H9 (cell line): ENCODE measurements at places on chromosomes 7 and 10.

DNA sequence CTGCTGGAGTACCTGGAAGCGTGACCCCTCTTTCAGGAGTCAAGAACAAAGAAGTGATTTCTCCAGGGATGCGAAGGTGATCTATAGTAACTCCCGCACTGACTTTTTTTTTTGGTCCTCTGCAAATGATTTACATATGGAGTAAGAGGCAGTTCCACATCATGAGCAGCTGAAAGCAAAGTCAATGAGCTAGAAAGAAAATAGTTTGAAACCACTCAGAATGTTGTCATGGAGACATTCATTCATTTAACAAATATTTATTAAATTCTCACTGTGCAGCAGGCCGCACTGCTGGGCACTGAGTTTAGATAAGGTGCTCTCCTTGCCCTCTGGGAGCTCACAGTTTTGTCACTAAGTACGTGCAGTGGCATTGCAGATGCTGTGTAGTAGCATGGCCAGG is 206.7 kb downstream of the CAMK1D start:
- H3K4me3 ChIP-seq = no peak overlapping the region
- no peak overlapping the region for H3K27ac ChIP-seq
- H3K4me1 ChIP-seq = no peaks in the 10 kb centered on the region
- no peaks in the 10 kb centered on the region for H3K36me3 ChIP-seq
- no peaks in the 10 kb centered on the region for H3K27me3 ChIP-seq

- H3K27ac ChIP-seq = no peak overlapping the region
- H3K36me3 ChIP-seq = no peaks in the 10 kb centered on the region
- no peaks in the 10 kb centered on the region for H3K27me3 ChIP-seq
- DNase-seq = no peak
Observed at GRCh38 chr7:47942132-47942531, 6.1 kb downstream of the PKD1L1 start.

GRCh38 chr7:112192236-112193154 is 13.7 kb downstream of the DOCK4 start:
- no peaks in the 10 kb centered on the region for H3K27me3 ChIP-seq
- DNase-seq = no peak
- H3K27ac ChIP-seq = no peak overlapping the region
- H3K36me3 ChIP-seq = no peaks in the 10 kb centered on the region
- H3K4me3 ChIP-seq = no peak overlapping the region

- no peak for DNase-seq
Observed at GRCh38 chr7:2096692-2097387, 135.9 kb downstream of the MAD1L1 start.

DNA sequence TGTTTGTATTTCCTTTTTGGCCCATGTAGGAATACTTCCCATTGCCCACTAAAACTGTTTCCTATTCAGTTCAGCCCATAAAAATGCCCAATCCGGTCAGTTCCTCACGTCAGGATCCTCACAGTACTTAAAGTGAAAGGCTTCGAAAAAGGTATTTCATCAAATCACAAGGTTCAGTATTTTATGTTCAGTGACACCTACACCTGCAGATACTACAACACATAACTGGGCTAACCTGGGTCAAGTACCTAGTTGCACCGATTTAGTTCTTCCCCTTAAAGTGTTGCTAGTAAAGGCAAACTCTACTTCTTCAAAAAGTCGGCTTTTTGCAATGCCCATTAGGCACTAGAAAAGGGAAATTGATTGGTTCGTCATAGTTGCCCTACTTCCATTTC is 1.1 kb downstream of the SNX13 start:
- H3K4me3 ChIP-seq = peak overlapping the region; percentile 99
- no peak overlapping the region for H3K27ac ChIP-seq
- H3K36me3 ChIP-seq = no peaks in the 10 kb centered on the region
- H3K4me1 ChIP-seq = peaks cover 3% of the 10 kb centered on the region; the same call in 1 of the 2 replicates

GRCh38 chr7:152142976-152143595 is 117.6 kb downstream of the GALNT11 start:
- no peak overlapping the region for H3K4me3 ChIP-seq
- H3K27ac ChIP-seq = no peak overlapping the region
- no peaks in the 10 kb centered on the region for H3K4me1 ChIP-seq
- peaks cover 76% of the 10 kb centered on the region for H3K36me3 ChIP-seq
- no peaks in the 10 kb centered on the region for H3K27me3 ChIP-seq
- no peak for DNase-seq

DNA sequence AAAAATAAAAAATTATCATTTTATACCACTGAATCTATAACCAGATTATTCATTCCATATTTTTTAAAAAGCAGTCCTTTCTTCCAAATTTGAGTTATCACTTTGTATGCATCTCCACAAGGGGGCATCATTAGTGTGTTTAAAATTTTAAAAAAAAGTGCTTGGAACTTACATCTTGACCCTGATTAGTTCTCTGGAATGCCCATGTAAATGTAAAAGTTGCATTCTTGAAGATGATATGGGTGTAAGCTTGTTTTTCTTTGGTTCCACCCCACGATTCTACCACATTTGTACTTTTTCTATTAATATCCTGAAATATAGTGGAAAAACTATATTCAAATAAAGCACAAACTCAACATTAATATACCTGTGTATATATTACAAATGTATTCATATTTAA is 144.9 kb downstream of the ELAPOR2 start:
- H3K27ac ChIP-seq = no peak overlapping the region
- H3K27me3 ChIP-seq = no peaks in the 10 kb centered on the region
- H3K4me1 ChIP-seq = no peaks in the 10 kb centered on the region
- no peak for DNase-seq

- H3K36me3 ChIP-seq = no peaks in the 10 kb centered on the region
- peaks cover 3% of the 10 kb centered on the region; the same call in 1 of the 2 replicates for H3K4me1 ChIP-seq
- no peaks in the 10 kb centered on the region for H3K27me3 ChIP-seq
- no peak for DNase-seq
- peak overlapping the region; percentile 40; the same call in 2 of the 3 replicates for H3K4me3 ChIP-seq
Observed at GRCh38 chr7:1533255-1533546, 2.7 kb downstream of the MAFK start.

- peaks cover 9% of the 10 kb centered on the region; the same call in 2 of the 3 replicates for H3K36me3 ChIP-seq
- no peaks in the 10 kb centered on the region for H3K27me3 ChIP-seq
- no peaks in the 10 kb centered on the region for H3K4me1 ChIP-seq
- H3K4me3 ChIP-seq = no peak overlapping the region
Observed at GRCh38 chr7:107501593-107501992, 31.7 kb downstream of the GPR22 start.

GRCh38 chr10:374354-374753 is 239.1 kb downstream of the ZMYND11 start:
- no peaks in the 10 kb centered on the region for H3K4me1 ChIP-seq
- no peak overlapping the region for H3K4me3 ChIP-seq
- H3K27ac ChIP-seq = no peak overlapping the region
- H3K36me3 ChIP-seq = no peaks in the 10 kb centered on the region; the same call in 2 of the 3 replicates
- no peak for DNase-seq

- H3K4me1 ChIP-seq = no peaks in the 10 kb centered on the region
- peaks cover 18% of the 10 kb centered on the region for H3K36me3 ChIP-seq
- no peak for DNase-seq
Observed at GRCh38 chr7:100147278-100147677, 1.4 kb upstream of the LAMTOR4 start.

DNA sequence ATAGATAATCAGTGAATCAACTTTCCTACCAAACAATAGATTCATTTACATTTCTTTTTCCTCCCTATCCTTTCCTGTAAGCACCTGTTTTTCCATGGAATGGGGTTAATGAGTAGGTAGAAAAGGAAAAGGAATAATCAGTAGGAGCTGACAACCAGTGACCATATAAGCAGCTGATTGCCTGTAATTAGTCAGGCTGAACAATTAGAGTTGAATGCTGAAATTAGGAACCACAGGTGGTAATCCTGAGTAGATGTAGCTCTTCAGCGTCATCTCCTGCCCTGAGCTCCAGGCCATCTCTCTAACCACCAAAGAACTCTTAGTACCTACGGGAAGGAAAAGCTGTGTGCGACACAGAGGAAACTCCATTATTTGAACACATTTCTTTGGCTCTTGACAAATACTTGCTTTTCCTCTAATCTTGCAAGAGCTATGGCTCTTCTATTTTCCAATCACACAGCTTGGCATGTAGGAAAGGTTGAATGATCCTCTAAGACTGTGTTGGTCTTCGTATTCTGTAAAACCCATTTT is 63.8 kb downstream of the KLHDC10 start:
- no peak for DNase-seq
- H3K27ac ChIP-seq = no peak overlapping the region
- H3K4me1 ChIP-seq = no peaks in the 10 kb centered on the region

DNA sequence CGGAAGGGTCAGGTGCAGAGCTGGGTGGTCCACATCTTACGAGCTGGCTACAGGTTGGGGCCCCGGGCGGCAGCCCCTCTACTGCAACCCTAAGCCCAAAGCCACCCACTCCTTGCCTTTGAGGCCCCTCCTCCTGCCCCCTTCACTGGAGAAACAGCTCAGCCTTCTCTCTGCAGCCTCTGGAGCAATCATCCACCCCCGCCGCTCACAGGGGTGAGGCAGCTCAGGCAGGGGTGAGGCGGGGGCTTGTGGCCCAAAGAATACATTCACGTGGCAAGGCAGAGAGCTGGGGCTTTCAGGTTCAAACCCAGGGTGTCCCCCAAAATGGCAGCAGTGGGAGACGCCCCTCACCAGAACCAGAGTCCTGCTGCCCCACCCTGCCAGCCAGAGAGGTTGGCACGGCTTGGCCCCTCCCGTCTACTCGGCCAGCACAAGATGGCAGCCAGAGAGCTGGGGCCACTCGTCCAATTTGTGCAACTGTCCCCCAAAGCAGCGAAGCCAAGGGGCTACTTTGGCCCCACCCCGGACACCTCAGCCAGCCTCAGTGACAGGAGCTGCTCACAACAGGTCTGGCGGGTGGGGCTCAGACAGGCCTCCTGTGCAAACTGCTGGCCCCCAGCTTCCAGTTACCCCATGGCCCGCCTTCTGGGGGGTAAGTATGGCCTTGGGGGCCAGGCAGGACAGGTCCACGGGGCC is 7.2 kb downstream of the GNB2 start:
- no peak overlapping the region for H3K27ac ChIP-seq
- no peaks in the 10 kb centered on the region for H3K27me3 ChIP-seq
- H3K4me1 ChIP-seq = no peaks in the 10 kb centered on the region
- H3K36me3 ChIP-seq = peaks cover 66% of the 10 kb centered on the region
- no peak overlapping the region for H3K4me3 ChIP-seq

GRCh38 chr10:48695636-48696534 is 11.2 kb downstream of the WDFY4 start:
- DNase-seq = no peak
- H3K27ac ChIP-seq = no peak overlapping the region
- H3K4me1 ChIP-seq = no peaks in the 10 kb centered on the region; the same call in 1 of the 2 replicates
- H3K4me3 ChIP-seq = no peak overlapping the region
- no peaks in the 10 kb centered on the region for H3K36me3 ChIP-seq

DNA sequence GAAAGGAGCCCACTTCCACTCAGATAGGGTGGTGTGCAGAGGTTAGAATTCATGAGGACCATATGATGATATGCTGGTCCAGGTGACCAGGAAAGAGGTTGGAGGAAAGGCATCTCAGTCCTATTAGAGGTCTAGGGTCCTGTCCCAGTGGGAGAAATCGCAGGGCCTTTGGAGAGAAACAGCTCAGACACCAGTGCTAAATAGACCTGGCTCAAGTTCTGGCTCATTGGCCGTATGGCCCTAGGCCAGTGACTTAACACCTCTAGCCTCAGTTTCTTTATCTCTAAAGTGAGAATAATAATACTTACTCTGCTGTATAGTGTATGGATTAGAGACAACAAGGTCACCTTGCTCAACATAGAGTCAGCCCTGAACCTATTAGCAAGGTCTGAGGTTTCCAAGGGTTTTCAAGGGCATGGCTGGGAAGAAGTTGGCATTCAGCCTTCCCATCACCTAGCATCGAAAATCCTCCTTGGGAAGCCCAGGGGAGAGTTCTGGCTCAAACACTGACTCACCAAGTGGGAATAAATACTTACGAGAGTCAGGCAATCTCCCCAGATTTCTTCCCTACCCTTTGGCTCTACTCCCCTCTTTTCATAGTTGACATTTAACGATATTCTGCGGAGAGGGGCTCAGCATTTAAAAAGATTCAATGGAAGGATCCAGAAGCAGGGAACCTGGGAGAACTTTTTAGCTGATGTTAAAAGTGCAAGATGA is 473.1 kb upstream of the PODXL start:
- H3K36me3 ChIP-seq = peaks cover 2% of the 10 kb centered on the region; the same call in 1 of the 2 replicates
- H3K27me3 ChIP-seq = no peaks in the 10 kb centered on the region
- H3K4me3 ChIP-seq = no peak overlapping the region
- no peak overlapping the region for H3K27ac ChIP-seq
- H3K4me1 ChIP-seq = no peaks in the 10 kb centered on the region
- no peak for DNase-seq

GRCh38 chr10:17506856-17507471 is 52.6 kb upstream of the ST8SIA6 start:
- H3K4me3 ChIP-seq = no peak overlapping the region
- H3K27me3 ChIP-seq = no peaks in the 10 kb centered on the region
- H3K4me1 ChIP-seq = no peaks in the 10 kb centered on the region
- DNase-seq = no peak

GRCh38 chr7:2046581-2047565 is 185.9 kb downstream of the MAD1L1 start:
- no peak overlapping the region for H3K27ac ChIP-seq
- peaks cover 15% of the 10 kb centered on the region; the same call in 2 of the 3 replicates for H3K36me3 ChIP-seq
- no peak overlapping the region for H3K4me3 ChIP-seq

DNA sequence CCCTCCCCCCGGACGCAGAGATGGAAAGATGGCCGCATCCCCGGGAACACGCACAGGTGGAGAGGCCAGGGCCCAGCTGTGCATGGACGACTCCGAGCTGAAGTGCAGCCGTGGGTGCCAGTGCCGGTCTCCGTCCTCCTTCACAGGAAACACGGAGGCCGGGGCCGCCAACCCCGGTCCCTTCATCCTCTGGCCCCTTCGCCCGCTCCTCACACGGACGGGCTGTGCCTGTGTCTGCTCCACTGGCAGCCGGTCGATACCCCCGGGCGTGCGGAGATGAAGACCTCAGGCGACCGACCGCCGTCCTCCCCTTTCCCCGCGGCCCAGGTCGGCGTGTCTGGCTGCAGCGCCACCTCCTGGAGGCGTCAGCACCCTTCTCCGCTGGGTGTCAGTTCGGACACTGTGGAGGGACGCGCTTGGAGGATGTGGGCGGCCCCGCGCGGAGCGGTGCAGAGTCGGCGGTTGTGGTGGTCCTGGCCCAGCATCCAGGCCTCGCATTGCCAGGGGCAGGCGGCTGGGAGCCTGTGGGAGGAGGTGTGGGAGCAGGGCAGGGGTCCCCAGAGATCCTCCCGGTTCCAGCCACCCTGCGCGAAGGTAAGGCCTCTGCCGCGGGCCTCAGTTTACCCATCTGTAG is 9.9 kb downstream of the ZNF511 start:
- H3K27ac ChIP-seq = no peak overlapping the region
- H3K27me3 ChIP-seq = peaks cover 4% of the 10 kb centered on the region; the same call in 1 of the 2 replicates
- H3K36me3 ChIP-seq = peaks cover 4% of the 10 kb centered on the region
- no peaks in the 10 kb centered on the region for H3K4me1 ChIP-seq
- peak overlapping the region; percentile 74 for H3K4me3 ChIP-seq
- peak; percentile 87 for DNase-seq

DNA sequence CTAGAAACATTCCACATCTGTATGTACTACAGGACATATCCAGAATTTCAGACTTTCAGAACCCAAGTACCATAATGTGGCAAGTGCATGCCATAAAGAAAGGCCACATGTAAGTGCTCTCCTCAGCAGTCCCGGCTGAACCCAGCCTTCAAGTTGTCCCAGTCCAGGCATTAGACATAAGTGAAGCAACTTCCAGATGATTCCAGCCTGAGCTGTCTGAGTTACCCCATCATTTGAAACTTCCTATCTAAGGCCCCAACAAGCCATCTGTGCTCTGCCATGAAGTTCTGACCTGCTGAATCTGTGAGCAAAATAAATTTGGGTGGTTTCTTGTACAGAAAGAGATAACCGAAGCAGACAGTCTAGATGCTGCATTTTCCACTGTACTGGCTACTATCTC is 218.8 kb downstream of the IPMK start:
- H3K27ac ChIP-seq = no peak overlapping the region
- no peak for DNase-seq
- no peaks in the 10 kb centered on the region for H3K27me3 ChIP-seq
- H3K4me1 ChIP-seq = peaks cover 14% of the 10 kb centered on the region
